ENCODE measurements at places on chromosomes 7 and 10. TPM values are rescaled to one million over a fixed set of nuclear protein-coding genes. Genes with fewer than 3 reads are reported as not detected.

ATOH7 gene
- polyA plus RNA-seq = not detected

TMEM196 gene
- polyA plus RNA-seq = not detected

TRIL gene
- polyA plus RNA-seq = 0.04 TPM

PILRA gene
- 0.56 TPM for polyA plus RNA-seq

Data from IMR-90 (cell line).